Fibroblast of skin of back (primary cell): ENCODE measurements at places on chromosomes 1 and 21.

- DNase-seq = no peak
Measured at GRCh38 chr1:53134042-53134485, 8.4 kb downstream of the SLC1A7 start.

DNA sequence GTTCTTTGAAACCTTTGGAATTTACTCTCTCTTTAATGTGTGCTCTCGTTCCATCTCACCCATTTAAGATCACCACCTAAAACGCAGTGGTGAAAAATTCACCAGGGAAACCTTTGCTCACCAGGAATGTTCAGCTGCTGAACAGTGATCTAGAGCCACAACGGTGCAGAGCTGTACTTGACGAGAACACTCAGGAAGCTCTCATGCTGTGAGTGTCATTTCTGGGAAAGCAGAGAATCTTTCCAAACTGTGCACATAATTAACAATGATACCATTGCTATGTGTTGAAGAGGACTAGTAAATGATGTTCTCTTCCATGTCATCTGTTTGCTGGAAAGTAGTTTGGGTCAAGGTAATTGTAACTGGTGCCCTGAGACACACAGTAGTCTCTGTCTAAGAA, 117.1 kb downstream of the ZZZ3 start:
- DNase-seq = no peak

- DNase-seq = peak; percentile 77
Measured at GRCh38 chr1:41387667-41388091, 26.4 kb downstream of the FOXO6 start.

- DNase-seq = no peak
Measured at GRCh38 chr1:156165083-156165482, 11.7 kb downstream of the SEMA4A start.

DNA sequence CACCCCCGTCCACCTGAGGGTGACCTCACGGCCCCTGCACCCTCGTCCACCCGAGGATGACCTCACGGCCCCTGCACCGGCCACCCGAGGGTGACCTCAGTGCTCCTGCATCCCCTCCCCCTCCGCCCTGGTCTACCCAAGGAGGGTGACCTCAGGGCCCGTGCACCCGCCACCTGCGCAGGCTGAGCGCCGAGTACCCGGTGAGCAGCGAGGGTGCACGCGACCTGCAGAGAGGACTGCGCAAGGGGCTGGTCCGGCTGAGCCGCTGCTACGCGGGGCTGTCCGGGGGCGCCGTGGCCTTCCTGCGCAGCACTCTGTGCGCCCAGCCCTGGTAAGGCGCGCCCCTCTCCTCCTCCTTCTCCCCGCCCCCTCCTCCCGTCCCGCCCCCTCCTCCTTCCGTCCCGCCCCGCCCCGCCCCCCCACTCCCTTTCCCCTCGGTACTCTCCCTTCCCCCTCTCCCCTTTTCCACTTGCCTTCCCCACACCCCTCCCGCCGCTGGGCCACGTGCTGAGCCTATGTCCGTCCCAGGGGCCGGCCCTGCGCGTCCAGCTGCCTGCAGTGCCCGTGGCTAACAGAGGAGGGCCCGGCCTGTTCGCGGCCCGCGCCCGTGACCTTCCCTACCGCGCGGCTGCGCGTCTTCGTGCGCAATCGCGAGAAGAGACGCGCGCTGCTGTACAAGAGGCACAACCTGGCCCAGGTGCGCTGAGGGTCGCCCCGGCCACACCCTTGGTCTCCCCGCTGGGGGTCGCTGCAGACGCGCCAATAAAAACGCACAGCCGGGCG, 28.4 kb downstream of the TRIM11 start:
- DNase-seq = peak; percentile 60

DNA sequence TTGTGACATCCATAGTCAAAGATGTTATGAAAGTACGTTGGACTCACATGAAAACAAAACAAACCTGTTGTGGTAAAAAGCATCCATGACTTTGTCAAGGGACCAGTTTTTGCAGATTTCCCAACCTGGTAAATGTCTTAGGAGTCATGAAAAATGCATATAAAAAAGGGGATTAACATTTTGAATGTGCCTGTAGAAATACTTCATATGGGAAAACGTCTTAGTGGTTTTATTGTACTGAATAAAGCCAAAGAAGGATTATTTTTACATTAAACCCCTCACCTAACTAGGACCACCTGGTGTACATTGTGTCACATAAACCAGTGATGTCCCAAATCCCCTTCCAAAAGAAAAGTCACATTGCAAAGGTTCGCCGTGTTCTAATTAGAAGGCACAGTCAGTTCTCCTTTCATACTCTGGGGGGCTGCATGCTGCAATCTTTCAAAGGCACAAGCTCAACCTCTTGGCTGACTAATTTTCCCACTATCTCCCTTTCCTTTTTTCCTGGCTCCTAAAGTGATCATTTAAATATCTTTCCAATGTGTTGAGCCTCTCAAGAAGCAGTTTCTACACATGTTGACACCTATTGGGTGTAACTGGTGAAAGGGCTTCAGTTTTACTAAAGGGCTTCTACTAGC, 119.8 kb upstream of the SPAG17 start:
- DNase-seq = peak; percentile 42

DNA sequence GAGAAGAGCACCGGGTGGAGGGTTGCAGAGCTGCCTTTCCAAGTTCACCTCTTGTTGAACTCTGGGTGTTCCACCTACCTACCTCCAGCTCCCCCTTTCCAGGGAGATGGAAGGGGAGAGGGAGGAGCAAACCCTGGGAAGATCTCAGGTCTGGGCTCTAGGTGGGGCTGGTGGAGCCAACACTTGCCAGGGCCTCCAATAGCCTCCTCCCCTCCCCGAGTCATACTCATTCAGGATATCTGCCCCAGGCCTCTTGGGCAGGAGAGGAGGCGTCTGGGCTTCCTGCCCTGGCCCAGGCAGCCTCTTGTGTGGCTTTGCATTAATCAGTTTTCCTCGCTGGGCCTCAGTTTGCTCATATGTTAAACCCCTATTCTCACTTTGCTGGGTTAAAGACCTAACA, 13.4 kb downstream of the RAP1GAP start:
- no peak for DNase-seq

DNA sequence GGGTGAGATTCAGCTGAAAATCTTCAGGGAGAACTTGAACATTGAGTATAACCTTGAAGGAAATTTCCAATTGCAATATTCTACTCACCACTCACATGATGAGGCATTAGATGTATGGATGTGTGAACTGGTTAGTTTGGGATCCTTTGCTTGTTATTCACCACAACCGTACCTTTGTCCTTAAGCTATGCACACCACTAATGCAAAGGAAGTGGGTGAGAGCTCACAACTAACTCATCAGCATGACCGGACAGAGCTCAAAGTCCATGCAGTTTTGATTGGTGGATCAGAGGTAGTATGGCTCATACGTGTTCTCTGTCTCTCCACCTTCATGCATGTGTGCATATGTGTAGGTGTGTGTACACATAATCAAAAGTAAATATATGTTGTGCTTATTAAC, 43.5 kb upstream of the MROH9 start:
- no peak for DNase-seq

DNA sequence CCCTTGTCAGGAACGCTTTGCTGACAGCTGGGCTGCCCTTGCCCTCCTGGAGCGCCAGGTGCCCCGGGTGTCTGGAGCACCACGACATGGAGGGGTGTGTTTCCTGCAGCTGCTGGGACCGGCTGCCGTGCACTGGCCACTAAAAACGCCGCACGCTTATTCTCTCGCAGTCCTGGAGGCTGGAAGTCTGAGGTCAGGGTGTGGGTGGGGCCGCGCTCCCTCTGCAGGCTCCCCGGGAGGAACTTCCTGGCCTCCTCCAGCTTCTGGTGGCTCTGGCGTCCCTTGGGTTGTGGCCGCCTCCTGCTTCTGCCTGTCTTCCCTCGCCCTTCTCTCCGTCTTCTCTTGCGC, 28.0 kb upstream of the PLCH2 start:
- peak; percentile 41 for DNase-seq

- DNase-seq = no peak
Measured at GRCh38 chr1:205210756-205211168, 740 bp downstream of the DSTYK start.

DNA sequence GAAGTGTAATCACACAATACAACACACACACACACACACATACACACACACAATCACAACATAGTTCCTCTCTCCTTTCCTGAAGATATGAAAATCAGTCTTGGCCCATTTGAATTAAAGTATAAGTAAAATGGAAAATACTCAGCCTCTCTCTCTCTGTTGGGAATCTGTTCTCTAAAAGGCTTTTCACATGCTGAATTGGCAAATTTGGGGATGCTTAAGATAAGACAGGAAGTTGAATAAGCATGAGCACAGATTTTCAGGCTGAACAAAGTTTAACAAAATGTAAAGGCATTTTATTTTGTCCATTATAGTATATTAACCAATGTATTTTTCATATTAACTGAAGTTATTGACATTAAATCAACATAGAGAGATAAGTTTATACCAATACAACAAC, 23.7 kb upstream of the FMO2 start:
- DNase-seq = no peak

DNA sequence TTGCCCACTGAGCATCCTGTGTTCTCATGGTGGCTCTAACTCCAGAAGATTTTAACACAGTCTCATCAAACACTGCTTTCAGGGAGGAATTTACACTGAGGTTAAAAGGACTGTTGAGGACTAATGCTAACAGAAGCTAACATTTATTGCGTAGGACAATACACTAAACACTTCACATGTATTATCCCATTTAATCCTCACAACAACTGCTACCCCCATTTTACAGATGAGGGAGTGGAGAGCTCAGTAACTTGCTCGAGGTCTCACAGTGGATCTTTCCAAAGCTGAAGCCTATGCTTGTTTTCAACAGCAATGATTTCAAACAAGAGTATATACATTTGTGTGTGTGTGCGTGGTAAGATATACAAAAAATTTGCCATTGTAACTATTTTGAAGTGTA, 13.9 kb downstream of the ATF3 start:
- no peak for DNase-seq

GRCh38 chr1:75980972-75981897, 49.0 kb upstream of the ASB17 start:
- no peak for DNase-seq

DNA sequence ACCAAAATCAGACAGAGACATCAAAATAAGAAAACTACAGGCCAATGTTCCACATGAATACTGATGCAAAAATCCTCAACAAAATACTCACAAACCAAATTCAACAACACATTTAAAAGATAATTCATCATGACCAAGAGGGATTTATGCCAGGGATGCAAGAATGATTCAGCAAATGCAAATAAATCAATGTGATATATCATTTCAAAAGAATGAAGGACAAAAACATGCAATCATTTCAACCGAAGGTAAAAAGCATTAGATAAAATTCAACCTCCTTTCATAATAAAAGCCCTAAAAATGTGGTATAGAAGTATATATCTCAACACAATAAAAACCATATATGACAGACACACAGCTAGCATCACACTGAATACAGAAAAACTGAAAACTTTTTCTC, 81.5 kb upstream of the LYPLAL1 start:
- peak; percentile 74 for DNase-seq

DNA sequence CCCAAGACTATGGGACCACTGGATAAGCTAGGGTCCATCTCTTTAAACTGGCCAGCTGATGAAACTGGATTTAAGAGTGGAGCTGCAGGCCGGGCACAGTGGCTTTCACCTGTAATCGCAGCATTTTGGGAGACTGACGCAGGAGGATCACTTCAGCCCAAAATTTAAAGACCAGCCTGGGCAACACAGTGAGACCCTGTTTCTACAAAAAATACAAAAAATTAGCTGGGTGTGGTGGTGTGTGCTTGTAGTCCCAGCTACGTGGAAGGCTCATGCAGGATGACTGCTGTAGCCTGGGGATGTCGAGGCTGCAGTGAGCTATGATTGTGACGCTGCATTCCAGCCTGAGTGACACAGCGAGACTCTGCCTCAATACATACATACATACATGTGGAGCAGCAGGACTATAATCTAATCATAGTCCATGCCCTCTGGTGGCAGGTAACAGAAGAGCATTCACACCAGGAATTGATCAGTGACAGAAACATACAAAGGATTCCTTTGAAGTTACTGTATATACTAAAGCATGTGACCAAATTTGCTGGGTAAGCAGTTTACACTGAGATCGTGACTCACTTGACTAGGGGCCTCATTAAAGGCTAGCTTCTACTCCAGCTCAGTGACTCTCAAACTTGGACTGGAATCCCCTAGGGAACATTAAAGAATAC, 101.5 kb upstream of the SLFNL1 start:
- DNase-seq = peak; percentile 95

DNA sequence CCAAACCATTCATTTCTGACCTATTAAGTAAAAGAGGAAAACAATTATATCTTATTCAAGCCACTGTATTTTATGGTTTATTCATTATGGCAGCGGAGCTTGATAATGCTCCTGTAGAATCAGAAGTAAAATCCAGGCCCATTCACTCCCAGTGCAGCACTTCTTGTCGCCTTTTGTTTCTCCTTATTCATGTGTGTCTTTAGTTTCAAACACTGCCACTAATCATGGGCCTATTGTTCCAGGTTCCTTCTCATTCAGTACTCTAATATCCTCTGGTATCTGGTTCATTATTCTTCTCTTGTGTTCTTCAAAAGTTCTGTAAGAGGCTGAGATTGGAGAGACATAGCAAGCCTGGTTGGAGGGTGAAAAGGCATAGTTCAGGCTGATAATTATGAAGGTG, 218.3 kb downstream of the LRRIQ3 start:
- no peak for DNase-seq

- peak; percentile 90 for DNase-seq
Measured at GRCh38 chr1:162003830-162004215, 19.8 kb downstream of the OLFML2B start.

- no peak for DNase-seq
Measured at GRCh38 chr1:47184090-47184821, 5.6 kb downstream of the PDZK1IP1 start.

- no peak for DNase-seq
Measured at GRCh38 chr1:107802654-107803053, 162.3 kb downstream of the VAV3 start.

- DNase-seq = no peak
Measured at GRCh38 chr1:20278692-20279130, 12.0 kb upstream of the VWA5B1 start.

DNA sequence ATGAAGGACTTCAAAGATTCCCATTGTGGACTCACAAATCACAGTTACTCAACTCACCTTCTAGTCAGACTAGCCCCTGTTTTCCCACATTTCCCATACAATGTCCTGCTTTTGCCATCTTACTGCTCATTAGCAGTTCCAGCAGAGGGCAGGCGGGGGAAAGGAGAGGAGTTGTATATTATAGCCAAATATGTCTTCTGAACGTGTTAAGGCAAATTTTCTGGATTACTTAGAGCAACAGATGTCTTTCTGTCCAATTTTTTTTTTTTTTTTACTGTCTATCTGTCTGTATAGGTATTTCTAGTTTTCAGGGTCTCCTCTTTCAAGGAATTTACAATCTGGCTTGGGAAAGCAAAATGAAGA, 29.9 kb upstream of the DDAH1 start:
- DNase-seq = peak; percentile 19
